MCF 10A (cell line): ENCODE measurements at places on chromosomes 3 and 15.
A peak's percentile ranks its signal among the peaks of the same experiment; 100 is the strongest.

GRCh38 chr15:86555939-86556338, 476.3 kb downstream of the AGBL1 start:
- DNase-seq, result peak; percentile 58

- DNase-seq, result peak; percentile 43
Measured at GRCh38 chr3:138187296-138188012, at the start of gene ARMC8. Gene ARMC8 (plus strand): TSS chr3:138187301. CDS start chr3:138187555, 254 bp downstream.

- DNase-seq, result no peak
Measured at GRCh38 chr3:134879990-134880389, 84.9 kb downstream of the EPHB1 start.

DNA sequence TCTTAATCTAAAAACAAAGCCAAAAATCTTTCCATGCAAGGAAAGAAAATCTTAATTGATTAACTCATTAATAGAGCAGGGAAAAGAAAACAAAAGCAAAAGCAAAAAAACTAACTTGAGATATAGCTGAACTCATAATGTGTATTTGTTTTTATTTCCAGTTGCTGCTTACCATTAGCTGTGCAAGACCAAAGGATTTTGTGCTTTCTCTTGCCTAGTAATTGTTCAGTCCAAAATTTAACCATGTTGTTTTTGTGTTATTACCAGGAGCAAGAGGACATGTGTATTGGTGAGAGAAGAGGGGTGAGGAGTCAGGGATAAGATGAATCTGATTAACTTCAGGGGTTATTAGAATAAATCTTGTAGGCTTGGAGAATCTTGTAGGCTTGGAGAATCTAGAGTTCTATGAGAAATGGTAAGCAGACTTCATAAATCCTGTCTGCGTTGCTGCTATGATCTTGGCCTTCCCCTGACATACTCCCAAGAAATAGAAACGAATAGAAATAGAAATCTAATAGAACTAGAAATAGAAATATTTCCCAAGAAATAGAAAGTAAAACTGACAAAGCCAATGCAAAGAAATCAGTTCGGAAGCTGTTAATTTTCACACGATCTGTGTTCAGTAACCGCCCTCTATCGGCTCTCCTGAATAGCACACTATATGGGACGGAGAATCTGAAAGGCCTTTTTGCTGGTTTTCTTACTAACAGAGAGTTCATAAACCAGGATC, 72.6 kb upstream of the TNFSF10 start:
- peak; percentile 80 for DNase-seq

DNA sequence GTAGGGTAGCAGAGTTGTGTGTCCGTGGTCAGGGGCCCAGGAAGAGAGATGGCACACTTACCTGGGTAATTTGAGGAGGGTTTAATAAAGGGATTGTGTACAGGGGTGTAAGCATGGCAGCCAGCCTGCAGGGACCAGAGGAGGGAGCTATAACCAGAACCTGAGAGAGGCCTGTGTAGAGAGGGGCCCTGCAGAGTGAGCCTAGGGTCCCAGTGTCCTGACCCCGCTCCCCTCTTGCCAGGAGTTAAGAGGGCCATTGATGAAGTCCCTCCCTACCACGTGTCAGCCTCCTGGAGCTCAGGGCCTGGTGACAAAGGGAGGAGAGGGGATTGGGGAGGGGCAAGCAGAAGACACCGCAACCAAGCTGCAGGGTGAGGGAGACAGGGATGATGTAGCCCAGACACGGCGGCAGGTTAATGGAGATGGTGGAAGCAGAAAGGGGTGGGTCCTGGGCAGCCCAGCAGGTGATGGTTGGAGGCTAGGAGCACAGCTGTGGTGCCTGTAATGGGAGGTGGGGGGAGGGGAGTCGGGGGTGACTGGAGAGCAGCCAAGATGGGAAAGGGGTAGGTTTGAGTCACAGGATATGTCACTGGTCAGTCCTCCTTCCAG, 165.4 kb upstream of the TOPAZ1 start:
- no peak for DNase-seq

- DNase-seq, result peak; percentile 18
Measured at GRCh38 chr3:51024765-51025632, 350.3 kb downstream of the DOCK3 start.

DNA sequence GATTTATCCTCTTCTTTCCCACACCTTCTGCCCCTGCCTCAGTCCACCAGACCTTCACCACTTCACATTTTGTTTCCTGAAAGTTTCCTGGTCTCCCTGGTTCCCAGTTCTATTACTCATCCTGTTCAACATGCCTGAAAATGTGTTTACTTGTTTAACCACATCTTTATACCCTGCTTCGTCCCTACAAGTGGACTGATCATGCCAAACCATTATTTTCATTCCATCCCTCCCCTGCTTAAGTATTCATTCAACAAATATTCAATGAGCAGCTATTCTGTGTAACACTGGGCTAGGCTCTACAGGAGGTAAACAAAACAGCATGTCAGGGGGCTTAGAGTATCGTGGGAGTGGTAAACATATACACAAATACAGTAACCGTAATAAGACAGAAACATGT, 5.5 kb downstream of the MYO5A start:
- DNase-seq, result peak; percentile 22

DNA sequence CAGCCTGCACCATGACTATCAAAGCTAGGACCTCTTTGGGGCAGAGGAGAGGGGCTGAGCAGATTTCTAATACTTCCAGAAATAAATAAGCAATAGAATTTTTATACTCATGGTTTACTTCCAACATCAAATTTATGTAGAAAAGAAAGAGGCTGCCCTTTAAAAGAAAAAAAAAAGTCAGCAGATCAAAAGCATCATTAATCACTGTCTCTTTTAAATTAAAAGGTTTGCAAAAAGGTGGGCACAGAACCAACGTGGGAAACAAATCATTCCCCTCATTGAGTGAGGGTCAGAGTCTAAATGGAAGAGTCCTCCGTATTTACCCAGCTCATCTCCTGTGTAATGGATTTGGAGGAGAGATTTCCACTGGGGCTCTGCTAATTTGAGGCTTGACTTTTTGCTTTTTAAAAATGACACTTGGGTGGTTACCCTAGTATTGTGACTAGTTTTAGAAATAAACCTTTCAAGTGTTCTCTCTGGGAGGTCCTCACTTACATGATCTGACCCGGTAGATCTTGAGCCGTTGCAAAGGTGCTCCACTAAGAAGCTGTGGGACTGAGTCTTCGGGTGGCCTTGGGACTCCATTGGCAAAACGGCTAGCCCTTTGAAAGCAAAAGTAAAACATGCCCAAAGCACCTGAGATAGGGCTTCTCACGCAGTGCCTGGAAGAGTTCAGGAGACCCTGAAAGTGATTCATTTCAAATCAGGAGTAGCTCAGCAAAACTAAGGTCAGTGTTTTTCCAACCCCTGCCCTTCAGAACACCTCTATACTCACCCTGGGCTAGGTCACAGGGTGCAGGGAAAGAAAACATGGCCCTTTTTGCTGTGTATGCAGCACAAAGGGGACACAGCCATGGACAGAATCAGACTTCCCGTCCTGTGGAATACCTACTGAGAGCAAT, 320.9 kb downstream of the FOXP1 start:
- DNase-seq, result no peak

GRCh38 chr3:71653414-71653807, 69.9 kb upstream of the FOXP1 start:
- no peak for DNase-seq

GRCh38 chr15:38189671-38190295, 62.9 kb upstream of the SPRED1 start:
- DNase-seq, result no peak

DNA sequence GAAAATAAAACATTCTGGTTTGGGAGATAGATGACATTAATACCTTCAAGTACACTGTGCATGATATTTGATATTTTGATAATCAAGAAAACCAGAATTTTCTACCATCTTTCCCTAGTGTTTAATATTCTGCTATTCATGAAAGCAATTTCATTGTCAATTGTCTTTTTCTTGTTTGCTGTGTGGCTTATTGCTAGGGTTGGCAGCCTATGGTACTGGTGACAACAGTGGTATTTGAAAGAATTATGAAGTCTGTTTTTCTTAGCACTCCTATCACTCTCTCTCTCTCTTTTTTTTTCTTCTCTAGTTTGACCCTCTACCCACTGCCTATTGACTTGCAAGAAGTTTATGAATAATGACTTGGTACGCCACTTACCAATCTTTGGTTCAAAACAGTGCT, 15.4 kb downstream of the RNF13 start:
- DNase-seq, result no peak

DNA sequence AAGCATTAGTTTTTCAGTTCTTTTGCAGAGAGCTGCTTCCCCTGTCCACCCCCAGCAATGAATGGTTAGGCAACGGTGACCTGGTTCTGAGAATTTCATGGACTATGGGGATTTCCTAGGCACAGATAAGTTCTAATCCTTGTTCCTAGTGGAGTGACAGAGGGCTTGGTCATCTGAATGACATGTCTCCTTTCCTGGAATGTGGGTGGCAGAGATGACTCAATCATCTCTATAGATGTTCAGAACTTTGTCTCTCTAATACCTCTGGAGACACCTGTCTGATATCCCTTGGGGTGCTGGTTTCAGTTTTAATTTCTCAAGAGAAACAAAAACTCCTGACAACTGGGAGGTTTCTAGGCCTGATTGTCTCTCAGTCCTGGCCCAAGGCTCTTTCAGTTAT, 10.4 kb downstream of the PLA2G4E start:
- peak; percentile 58 for DNase-seq

GRCh38 chr3:10627884-10628572, 122.6 kb upstream of the ATP2B2 start:
- DNase-seq, result no peak

- no peak for DNase-seq
Measured at GRCh38 chr15:49718846-49719245, 98.0 kb downstream of the DTWD1 start.

DNA sequence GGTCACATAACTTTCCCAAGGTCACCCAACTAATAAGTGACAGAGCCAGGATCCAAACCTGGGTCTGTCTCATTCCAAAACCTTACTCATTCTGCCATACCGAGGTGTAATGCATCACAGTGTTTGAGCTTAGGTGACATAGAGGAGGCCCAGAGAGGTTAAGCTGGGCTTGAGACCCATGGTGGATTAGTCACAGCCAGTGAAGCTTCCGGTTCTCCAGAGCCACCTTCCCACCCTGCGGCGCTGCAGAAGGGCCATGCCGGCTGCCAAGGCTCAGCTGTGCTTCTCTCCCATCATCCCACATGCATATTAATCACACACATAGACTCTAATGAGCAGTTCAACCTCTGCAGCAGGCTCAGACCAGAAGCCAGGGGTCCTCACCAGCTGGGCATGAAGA, 42.2 kb downstream of the SPSB4 start:
- peak; percentile 71 for DNase-seq

- no peak for DNase-seq
Measured at GRCh38 chr3:142596726-142597088, 514 bp downstream of the PLS1 start.

DNA sequence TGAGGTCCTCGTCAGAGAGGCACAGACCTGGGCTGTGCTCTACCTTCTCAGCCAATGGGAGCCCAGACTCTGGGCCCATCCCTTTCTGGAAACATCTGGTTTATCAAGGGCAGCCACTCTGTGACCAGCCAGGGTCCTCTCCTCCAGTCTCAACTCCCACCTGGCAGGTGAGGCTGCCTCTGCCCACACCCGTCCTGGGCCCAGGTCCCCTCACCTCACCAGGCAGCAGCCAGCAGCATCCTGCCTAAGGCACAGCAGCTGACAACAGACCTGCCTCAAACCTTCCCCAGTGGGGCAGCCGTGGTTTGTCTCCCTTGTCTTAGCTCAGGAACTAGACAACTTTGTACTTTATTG, 8.7 kb upstream of the VIPR1 start:
- DNase-seq, result no peak
